ENCODE measurements at places on chromosomes 3 and 15. TPM values are rescaled to one million over a fixed set of nuclear protein-coding genes. Genes with fewer than 3 reads are reported as not detected.

Gene SERPINI2
- total RNA-seq = 0.70 TPM

Gene PDCD6IP
- total RNA-seq = 168 TPM

Gene SGO1
- 18.8 TPM for total RNA-seq

Gene CLDN18
- total RNA-seq = 7.3 TPM

Gene SPINK8
- not detected for total RNA-seq

Gene PFKFB4
- 11.3 TPM for total RNA-seq

Gene HYAL1
- 3.7 TPM for total RNA-seq

All from type B pancreatic cell (in vitro differentiated cells).